Activated CD8-positive, alpha-beta memory T cell treated with anti-CD3 and anti-CD28 coated beads, Interleukin-2, amount 50 U/mL, for 48 hours (primary cell): ENCODE measurements at places on chromosomes 4 and X.

- DNase-seq: no peak
These were observed 231.0 kb downstream of the PRDM5 start for GRCh38 chr4:120691536-120691935.

DNA sequence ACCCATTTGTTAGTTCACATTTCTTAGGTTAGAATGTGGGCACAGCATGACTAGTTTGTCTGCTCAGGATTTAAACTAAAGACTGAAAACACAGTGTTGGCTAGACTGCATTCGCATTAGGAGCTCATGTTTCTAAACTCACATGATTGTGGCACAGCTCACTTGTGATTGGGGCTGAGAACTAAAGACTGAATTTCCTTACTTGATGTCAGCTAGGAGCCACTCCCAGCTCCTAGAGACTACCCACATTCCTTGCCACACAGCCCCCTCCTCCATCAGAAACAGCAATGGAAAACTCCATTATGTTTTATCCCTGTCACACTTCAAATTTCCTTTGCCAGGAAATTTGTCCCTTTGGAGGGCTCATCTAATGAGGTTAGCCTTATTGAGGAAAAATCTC lies 170.2 kb upstream of the NUDT6 start:
- DNase-seq: no peak

DNA sequence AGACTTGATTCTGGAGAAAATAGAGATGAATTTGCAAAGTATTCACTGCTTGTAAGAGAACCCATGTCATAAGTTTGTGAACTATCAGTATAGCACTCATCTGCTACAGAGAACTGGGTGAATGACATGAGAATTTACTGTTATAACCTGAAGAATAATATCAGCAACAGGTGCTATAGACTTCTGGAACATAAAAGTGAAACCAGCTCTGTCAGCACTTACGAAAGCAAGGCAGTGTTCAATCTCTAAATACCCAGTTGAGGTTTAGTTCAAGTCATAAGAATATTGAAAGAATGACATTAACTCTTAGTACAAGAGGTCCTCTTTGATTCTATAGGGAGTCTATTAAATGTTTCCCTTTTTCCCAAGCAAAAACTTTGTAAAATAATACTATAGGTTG lies 232.9 kb upstream of the ANKRD50 start:
- DNase-seq: no peak

GRCh38 chrX:123256378-123256777 lies 72.3 kb downstream of the GRIA3 start:
- no peak for DNase-seq

DNA sequence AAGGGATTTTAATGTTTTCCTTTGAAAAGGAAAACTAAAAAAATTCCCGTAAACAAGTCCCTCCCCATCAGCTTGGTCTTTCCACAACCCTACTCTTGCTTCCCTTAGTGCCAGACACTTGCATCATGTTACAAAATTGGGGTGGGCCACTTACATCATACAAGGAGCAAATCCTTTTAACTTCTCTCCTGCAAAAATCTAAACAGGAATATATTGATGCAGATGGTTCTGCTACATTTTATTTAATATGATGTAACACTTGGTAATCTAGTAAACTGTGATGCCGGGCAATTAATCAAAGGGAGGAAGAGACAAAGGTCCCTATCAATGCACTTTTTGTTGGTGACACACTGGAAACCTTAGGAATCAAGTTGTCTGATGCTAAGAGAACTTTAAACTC lies 125.3 kb downstream of the UBE2K start:
- DNase-seq: peak; percentile 4

- no peak for DNase-seq
These were observed 9.3 kb downstream of the TACC3 start for GRCh38 chr4:1730532-1731135.
